Activated CD8-positive, alpha-beta T cell treated with anti-CD3 and anti-CD28 coated beads, Interleukin-2, amount 10 ng/mL, durations not matched to agents 7 days and 5 days (primary cell): ENCODE measurements at places on chromosomes 4 and X.

- peak; percentile 44 for DNase-seq
Measured at GRCh38 chr4:8035371-8035780, 95.7 kb upstream of the AFAP1 start.

GRCh38 chr4:96606451-96606850, 766.6 kb downstream of the PDHA2 start:
- no peak for DNase-seq

GRCh38 chr4:173171987-173172386, 3.4 kb downstream of the GALNT7 start:
- no peak for DNase-seq

DNA sequence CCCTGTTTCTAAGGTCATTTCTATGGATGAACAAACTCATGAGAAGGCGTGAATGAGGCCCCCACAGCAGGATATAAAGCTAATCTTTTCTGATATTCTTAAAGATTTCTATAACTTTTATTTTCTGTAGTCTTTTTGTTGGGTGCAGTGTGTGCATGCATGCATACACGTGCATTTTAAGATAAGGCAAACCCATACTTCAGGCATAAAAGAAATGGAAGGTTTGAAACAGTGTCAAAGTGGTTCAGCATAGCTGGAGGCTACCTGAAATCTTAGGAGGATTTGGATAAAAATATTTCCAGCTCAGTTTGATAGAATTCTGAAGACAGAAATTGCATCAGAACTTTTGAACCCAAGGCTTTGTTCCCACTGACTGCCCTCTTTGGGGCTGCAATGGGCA, 119.7 kb downstream of the PDHA2 start:
- DNase-seq, result no peak

- DNase-seq, result no peak
Measured at GRCh38 chr4:113711883-113712662, 49.5 kb downstream of the CAMK2D start.

DNA sequence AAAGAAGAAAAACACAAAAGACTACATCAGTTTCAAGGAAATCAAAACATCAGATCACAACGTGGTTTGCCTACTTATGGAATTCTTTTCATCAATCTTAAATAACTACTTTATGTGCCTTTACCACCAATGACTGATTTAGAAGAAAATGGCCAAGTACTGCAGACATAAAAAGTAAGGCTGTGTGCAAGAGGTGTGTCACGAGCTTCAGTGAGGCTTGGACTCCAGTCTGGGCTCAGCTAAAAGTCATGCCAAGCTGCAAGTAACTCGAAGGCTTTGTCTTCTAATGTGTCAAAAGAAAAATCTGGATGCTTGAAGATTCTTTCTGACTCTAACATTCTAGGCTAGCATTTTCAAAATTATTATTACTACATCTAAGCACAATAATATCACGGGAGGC, 17.0 kb downstream of the PRSS12 start:
- DNase-seq, result no peak

DNA sequence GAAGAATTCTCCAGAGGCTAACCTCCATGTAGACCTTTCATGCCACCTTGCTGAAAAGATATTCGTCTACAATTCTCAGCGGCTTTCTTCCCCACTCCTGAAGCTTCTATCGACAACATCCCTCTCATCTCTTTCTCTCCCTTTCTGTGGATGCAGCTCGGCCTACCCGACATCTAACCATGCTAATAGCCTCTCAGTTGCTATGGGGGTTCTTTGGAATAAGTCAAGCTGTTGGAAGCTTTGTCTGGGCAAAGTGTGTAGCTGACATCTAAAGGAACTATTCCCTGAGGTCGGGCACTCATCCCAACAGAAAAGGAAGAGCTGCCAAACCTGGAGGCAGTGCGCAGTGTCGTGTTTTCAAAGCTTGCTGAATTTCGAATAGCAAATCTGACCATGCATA, 192.1 kb downstream of the RBMX2 start:
- DNase-seq, result no peak

- DNase-seq, result no peak
Measured at GRCh38 chr4:54872261-54872660, 214.5 kb downstream of the KIT start.

GRCh38 chr4:1619151-1619672, 64.9 kb downstream of the FAM53A start:
- no peak for DNase-seq

- no peak for DNase-seq
Measured at GRCh38 chr4:62087706-62088105, 887.6 kb downstream of the ADGRL3 start.

DNA sequence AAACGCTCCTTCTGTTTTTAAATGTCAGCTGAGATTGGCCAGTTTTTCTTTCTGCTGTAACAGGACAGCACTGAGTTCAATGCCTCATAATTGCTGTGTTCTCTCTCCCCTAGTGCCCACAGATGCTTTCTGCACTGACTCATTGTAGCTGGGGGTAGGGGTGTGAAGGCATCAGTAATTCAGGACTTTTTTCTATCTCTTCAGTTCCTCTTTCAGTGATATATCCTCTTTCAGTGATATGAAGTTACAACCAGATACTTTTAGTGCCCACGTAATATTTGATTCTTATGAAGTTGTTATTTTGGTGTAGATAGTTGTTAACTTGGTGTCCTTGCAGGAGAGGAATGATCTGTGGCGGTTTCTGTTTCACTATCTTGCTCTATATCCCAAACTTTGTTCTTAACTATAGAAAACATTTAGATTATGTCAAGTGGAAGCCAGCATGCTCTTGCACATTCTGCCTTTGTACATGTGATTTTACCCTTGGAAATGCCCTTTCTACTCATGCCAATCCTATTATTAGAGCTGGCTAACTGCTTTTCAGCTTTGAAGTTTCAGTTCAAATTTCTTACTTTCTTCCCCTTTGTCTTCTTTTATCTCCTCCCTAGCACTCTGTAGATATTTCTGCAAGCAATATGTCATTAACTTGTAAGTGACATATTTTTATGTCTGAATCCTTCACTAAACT, 1258.4 kb downstream of the FAM133A start:
- no peak for DNase-seq

DNA sequence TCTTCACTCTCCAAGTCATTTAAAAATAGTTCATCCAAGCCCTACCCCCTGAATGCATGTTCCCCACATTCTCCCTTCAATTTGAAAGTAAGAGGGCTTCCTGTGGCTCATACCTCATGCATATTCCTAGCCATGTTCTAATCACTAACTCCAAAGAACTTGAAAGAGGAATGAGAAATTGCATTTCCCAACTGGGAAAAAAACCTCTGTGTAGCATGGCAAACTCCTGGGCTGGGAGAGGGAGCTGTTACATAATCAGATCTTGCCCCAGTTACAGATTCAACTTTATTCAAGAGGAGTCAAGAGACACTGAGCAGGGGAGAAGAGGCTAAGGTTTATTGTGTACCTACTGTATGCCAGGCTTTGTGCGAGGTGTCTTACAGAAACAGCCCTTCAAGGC, 90.2 kb downstream of the SLC2A9 start:
- DNase-seq, result no peak

GRCh38 chr4:74475091-74475800, 30.3 kb downstream of the AREG start:
- DNase-seq, result no peak

DNA sequence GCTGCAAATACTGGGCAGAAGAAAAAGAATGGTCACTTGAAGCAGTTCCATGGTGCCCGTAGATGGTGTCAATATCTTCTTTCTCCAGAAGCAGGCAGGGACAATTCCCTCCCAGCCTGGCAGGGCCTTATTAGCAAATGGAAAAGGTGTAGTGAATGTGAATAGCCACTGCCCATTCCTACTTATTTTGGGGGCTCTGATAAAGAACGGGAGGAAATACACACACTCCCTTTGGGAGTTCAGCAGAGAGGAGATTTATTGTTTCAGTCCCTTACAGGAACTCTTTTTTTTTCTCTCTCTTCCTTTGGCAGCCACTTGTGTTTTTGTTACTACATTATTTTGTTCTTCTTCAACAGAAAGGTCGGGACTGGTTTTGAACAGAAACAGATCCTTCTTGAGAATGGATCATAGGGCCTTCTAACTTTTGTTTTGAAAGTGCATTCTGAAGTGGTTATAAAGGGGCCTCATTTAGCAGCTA, at the start of gene EMCN:
EMCN (minus strand) TSS at position 159 of the 478 bp plus-strand sequence; CDS start at position 51, 108 bp downstream.
- DNase-seq, result no peak

DNA sequence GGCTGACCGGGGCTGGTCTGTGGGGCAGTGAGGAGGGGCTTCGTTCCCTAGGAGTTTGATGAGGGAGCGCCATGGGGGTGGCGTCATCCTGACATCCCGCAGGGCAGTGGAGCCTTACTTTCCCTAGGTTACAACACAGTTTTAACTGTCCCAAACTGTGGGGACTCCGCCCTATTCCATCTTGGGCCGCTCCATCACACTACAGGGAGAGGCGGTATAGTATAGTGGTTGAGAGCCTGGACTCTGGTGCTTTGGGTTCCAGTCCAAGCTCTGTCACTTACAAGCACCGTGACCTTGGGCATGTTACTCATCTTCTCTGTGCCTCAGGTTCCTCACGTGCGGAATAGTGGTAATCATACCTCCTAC, 44.2 kb downstream of the ZNF185 start:
- no peak for DNase-seq

DNA sequence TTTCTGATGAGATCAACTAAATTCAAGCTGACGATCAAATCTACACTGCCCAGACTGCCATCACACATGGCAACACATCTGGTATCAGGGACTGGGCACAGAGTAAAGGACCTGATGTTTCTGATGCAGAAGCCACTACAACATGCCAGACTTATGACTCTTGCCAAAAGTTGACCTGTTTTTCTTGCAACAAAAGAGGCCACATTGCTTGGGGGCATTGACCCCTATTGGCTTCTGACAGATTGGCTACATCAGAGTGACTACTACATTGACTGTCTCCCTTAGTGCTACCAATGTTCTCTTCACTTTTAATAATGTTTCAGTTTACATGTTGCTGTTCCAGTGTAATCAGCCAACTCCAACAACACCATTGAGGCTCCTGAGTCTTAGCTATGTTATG, 15.3 kb upstream of the SMIM10 start:
- DNase-seq, result no peak

DNA sequence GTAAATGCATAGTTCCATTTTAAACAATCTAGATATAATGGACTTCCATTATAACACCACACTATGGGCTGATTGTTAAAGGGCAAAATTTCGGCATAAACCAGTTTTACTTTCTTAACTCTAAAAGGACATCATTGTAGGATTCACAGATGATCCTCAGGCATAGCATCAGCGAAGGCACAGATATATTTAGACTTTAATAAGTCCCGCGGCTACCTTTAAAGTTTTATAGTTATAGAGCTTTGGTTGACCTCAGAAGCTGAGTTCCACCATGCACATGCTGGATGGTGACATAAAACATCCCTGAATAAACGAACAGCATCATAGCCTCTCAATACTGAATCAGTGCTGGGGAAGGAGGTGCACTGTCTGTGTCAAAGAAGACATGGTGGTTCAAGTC, 125.0 kb upstream of the PDLIM3 start:
- DNase-seq, result no peak

GRCh38 chrX:103211012-103211715, 3.7 kb upstream of the BEX4 start:
- DNase-seq, result peak; percentile 62

DNA sequence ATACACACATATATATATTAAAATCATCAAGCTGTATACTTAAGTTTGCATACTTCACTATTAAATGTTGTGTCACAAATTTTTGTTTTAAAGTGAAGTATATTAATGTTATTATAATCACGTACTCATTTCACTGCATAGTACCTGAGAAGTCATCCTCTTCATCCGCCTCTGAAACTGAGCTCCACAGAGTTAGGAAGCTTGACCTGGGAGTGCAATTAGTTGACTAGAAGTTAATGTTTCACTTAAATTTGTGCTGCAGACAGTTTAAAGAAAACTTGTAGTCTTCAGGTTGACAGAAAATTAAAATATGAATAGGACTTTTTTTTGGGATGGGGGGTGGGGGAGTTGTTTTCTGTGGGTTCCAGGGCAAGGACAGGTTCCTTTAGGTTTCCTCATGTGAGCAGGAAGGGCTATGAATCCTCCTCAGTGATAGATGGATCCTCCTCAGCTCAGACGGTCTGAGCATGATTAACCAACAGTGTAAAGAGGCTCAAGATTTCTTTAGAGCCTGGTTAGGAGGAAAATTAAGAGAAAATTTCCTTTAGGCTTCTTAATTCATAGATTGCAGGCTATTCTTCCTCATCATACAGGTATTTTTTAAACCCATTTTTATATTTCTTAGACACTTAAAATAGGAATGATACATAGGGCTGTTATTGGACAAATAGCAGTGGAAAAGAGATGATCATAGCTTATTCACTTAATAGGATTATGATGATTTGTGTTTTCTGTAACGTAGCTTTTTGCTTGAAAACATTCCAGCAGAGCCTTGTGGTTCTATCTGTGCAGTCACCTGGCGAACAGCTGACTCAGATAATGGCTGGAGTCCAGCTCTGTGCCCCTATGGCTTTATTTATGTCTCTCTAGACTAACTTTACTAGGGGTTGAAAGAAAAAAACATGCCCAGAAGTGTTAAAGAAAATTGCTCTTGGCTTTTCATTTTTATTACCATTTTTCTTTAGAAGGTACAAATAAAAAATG, 102.7 kb downstream of the SLC4A4 start:
- no peak for DNase-seq

DNA sequence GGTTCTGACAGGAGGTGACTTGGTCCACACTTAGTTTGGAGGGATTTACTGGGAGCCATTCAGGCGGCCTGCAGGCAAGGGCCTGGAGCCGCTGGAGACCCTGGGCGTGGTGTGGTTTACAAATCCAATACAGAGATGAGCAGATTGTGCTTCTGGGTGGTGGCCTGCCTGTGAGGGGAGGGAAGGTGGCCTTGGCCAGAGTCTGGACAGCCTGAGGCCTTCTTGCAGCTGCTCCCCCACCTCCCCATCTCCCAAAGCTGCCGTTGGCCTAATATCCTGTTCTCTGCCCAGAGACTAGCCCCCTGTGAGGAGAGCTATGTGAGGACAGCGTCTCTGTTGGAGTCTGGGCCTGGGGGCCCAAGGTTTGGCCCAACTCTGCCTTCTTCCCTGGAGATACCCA, 163.9 kb upstream of the MAMLD1 start:
- DNase-seq, result no peak

GRCh38 chr4:126361287-126361686, 1046.5 kb downstream of the FAT4 start:
- no peak for DNase-seq

DNA sequence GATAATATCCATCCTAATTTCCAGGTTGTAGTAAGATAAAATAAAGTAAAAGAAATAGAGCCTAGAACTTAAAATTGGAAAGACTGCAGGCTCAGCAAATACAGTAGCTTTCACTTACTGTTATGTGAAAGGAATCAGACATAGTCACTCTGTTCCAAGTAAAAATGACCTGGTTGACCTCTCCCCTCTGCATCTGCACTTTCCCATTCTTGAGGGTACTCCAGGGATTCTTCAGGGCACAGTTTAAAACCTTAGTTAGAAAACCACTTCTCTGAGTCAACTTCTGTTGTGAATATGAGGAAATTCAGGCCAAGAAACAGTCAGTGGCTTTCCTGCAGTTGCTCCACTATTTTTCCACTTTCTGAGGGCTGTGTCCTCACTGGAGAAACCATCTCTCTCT, 42.9 kb downstream of the FRAS1 start:
- DNase-seq, result no peak
